ENCODE measurements at places on chromosomes 16 and 17.

- DNase-seq, result no peak
These were observed 18.4 kb downstream of the LDHD start for GRCh38 chr16:75097941-75098901.

DNA sequence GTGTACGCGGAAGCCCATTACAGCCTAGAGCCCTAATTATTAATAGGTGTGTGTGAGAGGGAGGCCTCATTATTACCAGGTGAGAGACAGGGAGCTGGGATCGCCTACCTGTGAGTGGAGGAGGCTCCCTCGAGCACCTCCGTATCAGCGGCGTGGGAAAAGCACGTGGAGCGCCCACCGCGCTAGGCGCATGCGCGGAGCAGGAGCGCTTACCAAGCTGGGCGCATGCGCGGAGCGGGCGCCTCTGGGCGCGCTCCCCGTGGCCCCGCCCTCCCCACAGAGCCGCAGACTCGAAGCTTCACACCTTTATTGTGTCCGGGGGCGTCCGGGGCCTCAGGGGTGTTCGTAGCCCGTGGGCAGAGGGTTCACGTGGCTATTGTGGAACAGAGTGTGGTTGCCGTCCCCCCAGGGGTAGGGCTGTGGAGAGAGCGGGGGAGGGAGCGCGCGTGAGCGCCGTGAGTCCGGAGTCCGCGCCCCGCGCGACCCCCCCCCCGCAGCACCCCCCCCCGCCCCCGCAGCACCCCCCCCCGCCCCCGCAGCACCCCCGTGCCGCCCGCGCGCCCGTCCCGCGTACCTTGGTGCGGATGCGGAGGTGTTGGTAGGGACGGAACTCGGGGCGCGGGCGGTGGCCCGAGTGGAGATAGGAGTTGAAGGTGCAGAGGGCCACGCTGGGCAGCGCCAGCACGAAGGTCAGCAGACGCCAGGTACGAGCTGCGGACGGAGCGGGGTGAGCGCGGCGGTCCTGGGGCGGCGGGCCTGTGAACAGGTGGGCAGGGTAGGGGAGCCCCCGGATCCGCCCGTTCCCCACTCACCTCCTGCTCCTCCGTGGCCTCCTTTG, 500 bp downstream of the COX6A2 start:
- peak; percentile 41 for DNase-seq

DNA sequence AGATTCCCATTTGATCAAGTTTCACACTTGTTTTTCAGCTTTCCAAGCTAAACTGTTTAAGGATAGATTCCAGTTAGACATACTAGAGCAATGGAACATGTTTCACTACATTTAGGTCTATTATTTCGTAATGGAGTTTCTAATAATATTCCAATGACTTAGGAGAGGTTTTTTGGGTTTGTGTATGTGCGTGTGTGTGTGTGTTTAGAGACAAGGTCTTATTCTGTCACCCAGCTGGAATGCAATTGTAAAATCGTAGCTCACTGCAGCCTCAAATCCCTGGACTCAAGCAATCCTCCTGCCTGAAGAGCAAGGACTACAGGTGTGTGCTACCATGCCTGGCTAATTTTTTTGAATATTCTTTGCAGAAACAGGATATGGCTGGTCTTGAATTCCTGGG, 426.3 kb downstream of the ZFHX3 start:
- no peak for DNase-seq

GRCh38 chr17:80345321-80345720, 69.6 kb upstream of the ENDOV start:
- no peak for DNase-seq

DNA sequence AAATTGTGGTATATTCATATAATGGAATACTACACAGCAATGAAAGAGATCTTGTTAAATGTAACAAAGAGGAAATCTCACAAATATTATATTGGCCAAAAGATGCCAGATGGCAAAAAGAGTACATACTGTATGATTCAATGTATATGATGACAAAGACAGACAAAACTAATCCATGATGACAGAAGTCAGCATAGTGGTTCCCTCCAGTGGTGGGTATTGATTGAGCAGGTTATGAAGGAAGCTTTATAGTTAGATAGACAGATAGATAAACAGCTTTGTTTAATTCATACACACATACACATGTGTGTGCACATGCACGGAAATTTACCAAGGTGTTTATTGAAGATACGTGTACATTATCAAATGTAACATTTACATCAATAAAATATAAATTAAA, 74.4 kb upstream of the SMIM36 start:
- no peak for DNase-seq

Data from hematopoietic multipotent progenitor cell treated with erythropoietin and hydrocortisone succinate and interleukin-3 and kit ligand, for 6 days (in vitro differentiated cells).